ENCODE measurements at places on chromosomes 7 and 10.

DNA sequence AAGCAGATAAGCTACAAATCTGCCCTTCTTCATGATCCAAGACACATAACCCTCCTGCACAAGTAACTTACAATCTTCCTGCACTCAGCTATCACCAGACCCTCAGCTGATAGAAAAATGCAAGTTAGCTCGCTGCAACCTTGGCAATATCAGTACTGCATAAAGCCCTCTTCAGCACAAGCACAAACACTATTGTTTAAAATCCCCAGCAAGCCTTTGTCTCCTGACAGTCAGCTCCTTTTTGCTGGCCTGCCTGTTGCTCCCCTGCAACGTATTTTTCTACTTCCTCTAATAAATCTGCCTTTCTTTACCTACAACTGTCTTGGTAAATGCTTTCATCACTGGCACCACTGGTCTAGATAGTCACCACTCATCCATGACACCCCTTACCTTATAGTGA lies 59.8 kb downstream of the BAMBI start:
- no peak overlapping the region for H3K4me3 ChIP-seq
- H3K27me3 ChIP-seq, result no peaks in the 10 kb centered on the region

- DNase-seq, result no peak
- H3K27ac ChIP-seq, result no peak overlapping the region
- H3K36me3 ChIP-seq, result no peaks in the 10 kb centered on the region
- peaks cover 19% of the 10 kb centered on the region for H3K4me1 ChIP-seq
Observed at GRCh38 chr10:24207781-24208611, 942 bp upstream of the KIAA1217 start.

DNA sequence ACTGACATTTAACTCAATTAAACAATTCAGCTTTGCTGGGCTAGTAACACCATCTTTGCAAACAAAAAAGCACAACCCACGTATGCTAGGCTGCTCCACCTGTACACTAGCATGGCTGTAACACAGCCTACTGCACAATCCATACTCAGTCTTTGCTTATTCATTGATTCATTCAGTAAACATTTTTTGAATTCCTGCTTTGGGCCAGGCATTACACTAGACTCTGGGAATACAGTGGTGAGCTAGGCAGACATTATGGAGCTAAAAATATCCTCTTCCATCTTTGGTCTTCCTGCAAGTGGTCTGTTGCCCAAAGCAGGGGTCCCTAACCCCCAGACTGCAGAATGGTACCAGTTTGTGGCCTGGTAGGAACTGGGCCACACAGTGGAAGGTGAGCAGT lies 9.9 kb downstream of the CNNM1 start:
- DNase-seq, result no peak
- no peak overlapping the region for H3K27ac ChIP-seq
- H3K36me3 ChIP-seq, result no peaks in the 10 kb centered on the region
- H3K4me3 ChIP-seq, result no peak overlapping the region

- H3K4me3 ChIP-seq, result no peak overlapping the region
- no peak for DNase-seq
- H3K4me1 ChIP-seq, result no peaks in the 10 kb centered on the region
- H3K27ac ChIP-seq, result no peak overlapping the region
- H3K36me3 ChIP-seq, result no peaks in the 10 kb centered on the region
Observed at GRCh38 chr10:108130575-108130974, 966.1 kb upstream of the SORCS1 start.

Data from SJSA1 (cell line).